ENCODE measurements at places on chromosomes 2 and 18.

- DNase-seq, result no peak
Measured at GRCh38 chr2:226794751-226795171, 4.9 kb downstream of the IRS1 start.

- no peak for DNase-seq
Measured at GRCh38 chr18:56217406-56217805, 421.0 kb downstream of the TXNL1 start.

DNA sequence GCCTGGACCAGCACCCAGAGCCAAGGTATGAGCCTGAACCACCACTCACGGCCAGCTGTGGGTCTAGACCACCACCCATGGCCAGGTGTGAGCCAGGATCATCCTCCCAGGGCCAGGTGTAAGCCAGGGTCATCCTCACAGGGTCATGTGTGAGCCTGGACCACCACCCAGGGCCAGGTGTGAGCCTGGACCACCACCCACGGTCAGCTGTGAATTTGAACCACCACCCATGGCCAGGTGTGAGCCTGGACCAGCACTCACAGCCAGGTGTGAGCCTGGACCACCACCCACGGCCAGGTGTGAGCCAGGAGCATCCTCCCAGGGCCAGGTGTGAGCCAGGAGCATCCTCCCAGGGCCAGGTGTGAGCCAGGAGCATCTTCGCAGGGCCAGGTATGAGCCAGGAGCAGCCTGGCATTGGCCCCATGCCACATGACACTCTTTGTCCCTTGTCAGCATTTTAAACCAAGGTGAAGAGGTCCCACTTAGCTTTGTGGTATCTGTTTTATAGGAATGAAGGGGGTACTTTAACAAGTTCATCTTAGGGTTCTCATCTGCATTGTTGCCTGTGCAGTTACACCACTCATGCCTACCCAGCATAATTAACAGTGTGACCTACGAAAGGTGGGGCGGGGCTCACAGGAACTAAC lies 71.2 kb downstream of the AGAP1 start:
- DNase-seq, result no peak

GRCh38 chr18:78622251-78622906 lies 357.2 kb upstream of the SALL3 start:
- no peak for DNase-seq

GRCh38 chr2:102197389-102198137 lies 10.7 kb downstream of the IL1RL2 start:
- DNase-seq, result no peak

GRCh38 chr2:229243890-229244560 lies 27.1 kb downstream of the PID1 start:
- DNase-seq, result no peak

- DNase-seq, result no peak
Measured at GRCh38 chr2:146385031-146385430, 1459.8 kb upstream of the ACVR2A start.

GRCh38 chr2:156339110-156339847 lies 6.8 kb upstream of the NR4A2 start:
- no peak for DNase-seq

- DNase-seq, result no peak
Measured at GRCh38 chr2:200600549-200601225, 14.9 kb downstream of the AOX1 start.

GRCh38 chr2:61707984-61708852 lies 145.6 kb downstream of the FAM161A start:
- no peak for DNase-seq

DNA sequence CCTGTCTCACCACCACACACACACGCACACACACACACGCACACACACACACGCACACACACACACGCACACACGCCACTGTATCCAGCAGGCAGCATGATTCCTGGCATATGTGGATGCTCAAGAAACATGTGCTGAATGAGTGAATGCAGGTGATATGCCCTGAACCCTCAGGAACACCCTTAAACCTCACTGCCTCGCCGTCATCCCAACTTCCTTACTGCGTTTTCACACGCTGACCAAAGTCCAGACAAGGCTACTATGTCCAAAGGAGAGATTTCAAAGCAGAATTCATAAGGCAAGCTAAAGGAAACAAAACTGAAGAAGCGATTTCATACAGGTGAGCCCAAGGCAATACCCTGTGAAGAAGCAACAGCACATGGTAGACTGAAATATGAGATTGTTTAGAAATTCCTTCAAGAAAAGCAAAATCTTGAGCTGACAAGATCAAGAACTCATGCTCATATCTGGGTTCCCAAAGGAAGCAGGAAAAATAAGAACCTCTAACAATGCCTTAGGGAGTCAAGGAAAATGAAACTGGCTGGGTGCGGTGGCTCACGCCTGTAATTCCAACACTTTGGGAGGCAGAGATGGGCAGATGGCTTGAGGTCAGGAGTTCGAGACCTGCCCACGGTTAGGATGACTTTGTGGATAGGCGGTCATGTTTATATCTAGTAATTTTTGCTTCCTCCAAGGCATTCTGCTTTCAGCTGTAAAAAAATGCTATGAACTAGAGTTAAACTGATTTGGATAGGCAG lies 69.1 kb downstream of the TNFRSF11A start:
- no peak for DNase-seq

GRCh38 chr2:20397811-20398447 lies 47.3 kb upstream of the PUM2 start:
- DNase-seq, result no peak

DNA sequence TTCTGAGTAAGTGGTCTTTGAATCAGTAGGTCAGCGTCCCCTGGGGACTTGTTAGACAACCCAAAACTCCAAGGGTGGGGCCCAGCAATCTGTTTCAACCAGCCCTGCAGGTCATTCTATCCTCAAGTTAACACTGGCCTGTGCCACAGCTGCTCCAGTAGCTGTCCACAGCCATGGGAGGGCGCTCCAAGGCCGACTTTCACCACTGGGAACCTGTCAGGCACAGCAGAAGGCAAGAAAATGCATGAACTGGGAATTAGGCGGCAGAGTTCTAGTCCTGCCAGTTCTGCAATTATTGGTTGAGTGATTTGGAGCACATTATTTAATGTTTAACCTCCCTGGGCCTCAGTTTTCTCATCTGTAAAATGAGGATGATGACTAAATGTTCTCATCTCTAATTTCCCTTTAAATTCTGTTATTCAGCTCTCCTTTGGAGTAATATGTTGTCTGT lies 17.4 kb upstream of the MRPL33 start:
- DNase-seq, result peak; percentile 3
